Activated CD8-positive, alpha-beta memory T cell treated with anti-CD3 and anti-CD28 coated beads, Interleukin-2, amount 10 ng/mL, durations not matched to agents 7 days and 5 days (primary cell): ENCODE measurements at places on chromosomes 1 and 21.
A peak's percentile ranks its signal among the peaks of the same experiment; 100 is the strongest.

- no peak for DNase-seq
Measured at GRCh38 chr1:91651661-91652071, 151.0 kb downstream of the CDC7 start.

- no peak for DNase-seq
Measured at GRCh38 chr1:24909388-24909898, 20.6 kb downstream of the RUNX3 start.

- no peak for DNase-seq
Measured at GRCh38 chr1:166057650-166058049, 109.2 kb downstream of the FAM78B start.

GRCh38 chr1:3323021-3323795, 131.3 kb upstream of the ARHGEF16 start:
- DNase-seq: no peak

- no peak for DNase-seq
Measured at GRCh38 chr1:24695202-24695974, 49.9 kb upstream of the CLIC4 start.

DNA sequence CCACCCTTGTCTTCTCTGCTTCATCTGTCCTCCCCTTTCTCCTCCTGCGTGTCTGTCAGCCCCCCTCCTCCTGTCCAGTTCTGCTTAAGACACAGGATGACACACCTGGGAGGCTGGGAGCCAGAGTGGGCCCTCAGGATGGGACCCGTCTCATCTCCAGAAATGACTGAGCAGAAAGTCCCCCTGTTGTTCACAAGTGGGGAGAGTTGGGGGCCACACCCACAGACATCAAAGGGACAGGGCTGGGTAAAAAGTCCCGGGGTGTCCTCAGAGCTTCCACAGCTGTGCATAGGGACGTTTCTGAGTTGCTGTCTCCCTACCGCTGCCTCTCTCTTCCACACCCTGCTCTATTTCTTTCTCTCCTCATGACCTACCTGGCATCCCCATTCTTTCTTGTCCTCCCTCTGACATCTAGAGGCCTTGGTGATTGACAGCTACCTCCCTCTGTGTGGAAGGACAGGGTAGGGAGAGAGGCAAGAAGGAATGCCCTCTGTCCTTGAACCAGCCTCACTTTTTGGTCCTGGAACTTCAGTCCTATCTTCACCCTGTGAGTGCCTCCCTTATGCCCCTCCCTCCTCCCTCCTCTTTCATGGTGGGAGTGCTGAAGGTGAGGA, 19.5 kb upstream of the SH2D2A start:
- DNase-seq: peak; percentile 63

GRCh38 chr1:230144010-230144614, 77.1 kb downstream of the GALNT2 start:
- DNase-seq: no peak

DNA sequence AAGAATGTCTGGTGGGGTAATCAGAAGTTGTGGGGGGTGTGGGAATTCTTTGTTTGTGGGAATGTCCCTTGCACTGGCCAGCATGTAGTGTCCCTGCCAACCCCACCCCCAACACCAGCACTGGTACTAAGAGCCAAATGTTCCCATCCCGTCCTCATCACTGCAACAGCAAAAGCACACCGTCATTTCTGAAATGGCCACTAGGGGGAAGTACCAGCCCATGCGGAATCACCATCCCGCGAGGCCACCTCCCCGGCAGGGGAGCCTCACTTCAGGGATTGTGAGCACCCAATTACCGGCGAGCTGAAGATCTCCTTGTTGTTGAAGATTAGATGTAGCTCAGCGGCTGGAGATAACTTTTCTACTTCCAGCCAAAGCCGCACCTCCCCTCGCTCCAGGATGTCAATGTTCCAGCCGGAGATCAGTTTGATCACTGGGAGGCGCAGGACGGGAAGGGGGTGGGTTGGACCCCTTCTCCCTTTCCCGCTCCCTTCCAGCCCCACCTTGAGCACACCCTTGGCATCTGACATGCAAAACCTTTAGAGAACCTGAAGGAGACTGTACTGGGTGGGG, 41.0 kb downstream of the MYOM3 start:
- DNase-seq: peak; percentile 81

GRCh38 chr1:196114193-196114592, 494.0 kb downstream of the KCNT2 start:
- DNase-seq: no peak

DNA sequence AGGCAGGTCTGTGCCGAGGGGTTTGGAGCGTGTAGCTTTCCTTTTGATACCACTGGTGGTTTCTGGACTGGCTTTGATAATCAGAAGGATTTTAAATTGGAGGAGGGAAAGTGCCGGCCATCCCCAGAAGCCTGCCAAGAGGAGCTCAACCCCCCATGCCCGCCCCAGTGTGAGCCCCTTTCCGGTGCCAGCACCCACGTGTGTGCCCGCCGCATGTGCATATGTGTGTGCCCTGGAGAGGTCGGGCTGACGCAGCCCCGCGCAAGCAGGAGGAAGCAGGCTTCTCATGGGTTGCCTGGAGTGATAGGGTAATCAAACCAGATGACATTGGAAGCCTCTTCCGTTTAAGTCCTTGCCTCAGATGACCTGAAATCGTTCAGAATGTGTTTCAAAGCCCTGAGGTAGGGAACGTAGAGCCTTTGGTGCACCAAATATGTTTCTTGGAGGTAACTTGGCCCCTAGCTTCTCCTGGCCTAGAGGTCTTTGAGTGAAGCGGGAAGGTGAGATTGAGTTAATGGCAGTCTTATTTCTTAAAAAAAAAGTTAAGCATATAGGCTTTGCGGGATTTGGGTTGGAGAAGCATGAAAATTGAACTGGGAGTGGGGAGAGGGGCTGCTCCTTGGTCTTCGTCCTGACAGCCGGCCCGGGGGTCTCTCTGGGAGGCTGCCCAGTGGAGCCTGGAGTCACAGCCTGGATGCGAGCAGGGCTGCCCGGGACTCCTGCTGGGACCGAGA, 34.1 kb upstream of the ARHGEF16 start:
- no peak for DNase-seq

DNA sequence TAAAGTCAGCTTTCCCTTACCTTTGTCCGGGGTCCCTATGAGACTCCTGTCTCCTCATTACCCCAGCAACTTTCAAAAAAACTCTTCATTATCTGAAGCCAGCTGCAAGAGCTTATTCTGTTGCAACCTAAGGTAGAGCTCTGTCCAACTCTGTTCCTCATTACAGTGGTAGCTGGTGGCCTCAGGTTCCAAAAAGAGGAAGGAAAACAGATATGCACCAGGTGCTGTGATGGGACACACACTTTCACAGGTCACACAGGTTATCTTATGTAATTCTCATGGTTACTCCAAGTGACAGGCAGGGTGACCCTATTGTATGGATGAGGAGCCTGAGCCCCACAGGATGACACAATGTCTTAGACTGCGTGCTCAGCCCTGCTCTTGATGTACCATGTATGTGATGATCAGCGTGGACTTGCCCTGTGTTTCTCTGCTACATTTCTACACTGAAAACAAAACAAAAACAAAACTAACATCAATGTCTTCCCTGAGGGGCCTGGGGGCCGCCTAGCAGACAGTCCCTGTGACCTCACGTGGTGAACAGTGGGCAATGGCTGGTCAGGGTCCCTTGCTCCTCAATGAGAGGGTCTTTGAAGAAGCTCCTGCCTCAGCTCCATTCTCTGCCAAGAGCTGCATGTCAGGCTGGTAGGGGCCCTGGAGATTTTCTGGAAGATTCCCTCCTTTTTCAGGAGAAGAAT, 9.7 kb upstream of the TENT5C start:
- no peak for DNase-seq

DNA sequence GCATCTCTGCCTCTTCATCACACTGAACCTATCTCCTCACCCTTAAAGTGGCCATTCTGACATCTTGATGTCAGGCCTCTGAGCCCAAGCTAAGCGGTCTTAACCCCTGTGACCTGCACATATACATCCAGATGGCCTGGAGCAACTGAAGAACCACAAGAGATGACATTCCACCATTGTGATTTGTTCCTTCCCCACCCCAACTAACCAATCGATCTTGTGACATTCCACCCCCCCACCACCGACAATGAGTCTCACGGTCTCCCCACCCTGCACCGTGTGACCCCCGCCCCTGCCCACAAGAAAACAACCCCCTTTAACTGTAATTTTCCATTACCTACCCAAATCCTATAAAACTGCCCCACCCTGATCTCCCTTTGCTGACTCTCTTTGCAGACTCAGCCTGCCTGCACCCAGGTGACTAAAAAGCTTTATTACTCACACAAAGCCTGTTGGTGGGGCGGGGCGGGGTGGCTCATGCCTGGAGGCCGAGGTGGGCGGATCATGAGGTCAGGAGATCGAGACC, 21.0 kb upstream of the PINK1 start:
- no peak for DNase-seq

GRCh38 chr1:98053471-98054366, 132.9 kb upstream of the DPYD start:
- peak; percentile 66 for DNase-seq

DNA sequence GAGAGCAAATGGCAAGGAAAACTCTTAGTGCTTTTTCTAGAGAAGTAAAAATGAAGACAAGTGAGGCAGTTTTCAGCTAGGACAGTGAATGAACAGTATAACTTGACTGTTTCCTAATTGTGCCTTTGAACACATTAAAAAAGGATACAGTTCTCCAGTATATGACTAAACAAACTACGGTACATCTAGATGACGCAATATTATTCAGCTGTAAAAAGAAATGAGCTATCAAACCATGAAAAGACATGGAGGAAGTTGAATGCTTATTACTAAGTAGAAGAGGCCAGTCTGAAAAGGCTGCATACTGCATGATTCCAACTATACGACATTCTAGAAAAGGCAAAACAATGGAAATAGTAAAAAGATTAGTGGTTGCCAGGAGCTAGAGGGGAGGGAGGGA, 206.3 kb downstream of the SIPA1L2 start:
- no peak for DNase-seq

- no peak for DNase-seq
Measured at GRCh38 chr1:88375977-88376376, 308.1 kb upstream of the PKN2 start.

DNA sequence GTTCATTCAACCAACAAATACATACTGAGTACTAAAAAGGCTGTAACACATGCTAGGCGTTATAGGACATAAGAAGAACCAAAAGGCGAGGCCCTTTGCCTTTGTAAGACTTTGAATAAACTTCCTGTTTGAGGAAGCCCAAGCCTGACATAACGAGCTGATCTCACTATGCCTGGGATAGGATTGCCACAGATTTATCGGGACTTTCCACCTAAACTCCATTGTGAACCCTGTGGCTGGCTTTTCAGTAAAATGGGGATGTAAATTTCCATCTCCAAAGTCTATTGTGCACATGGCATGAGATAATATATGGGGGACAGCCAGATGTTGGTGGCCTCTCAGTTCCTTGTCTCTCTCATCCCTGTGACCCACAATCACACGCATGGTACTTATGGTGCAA, 41.9 kb downstream of the LMO4 start:
- no peak for DNase-seq

- DNase-seq: peak; percentile 18
Measured at GRCh38 chr1:29651246-29651645, 414.9 kb downstream of the PTPRU start.

DNA sequence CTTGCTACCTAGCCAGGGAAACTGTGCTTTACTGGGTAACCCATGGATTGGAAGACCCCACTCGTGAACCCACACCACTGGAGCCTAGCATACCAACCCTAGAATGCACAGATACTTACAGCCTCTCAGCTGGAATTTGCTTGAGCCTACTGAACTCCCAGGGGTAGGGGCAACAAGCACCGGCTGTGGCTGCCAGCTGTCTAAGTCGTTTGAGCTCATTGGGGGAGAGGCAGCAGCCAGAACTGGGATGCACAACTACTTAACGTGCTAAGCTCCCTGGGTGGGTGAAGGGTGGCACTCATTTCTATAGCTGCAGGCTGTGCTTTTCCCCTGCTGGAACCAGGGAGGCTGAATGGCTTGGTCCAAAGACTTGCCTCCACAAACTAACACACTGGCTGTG, 212.4 kb downstream of the ZNF648 start:
- no peak for DNase-seq

DNA sequence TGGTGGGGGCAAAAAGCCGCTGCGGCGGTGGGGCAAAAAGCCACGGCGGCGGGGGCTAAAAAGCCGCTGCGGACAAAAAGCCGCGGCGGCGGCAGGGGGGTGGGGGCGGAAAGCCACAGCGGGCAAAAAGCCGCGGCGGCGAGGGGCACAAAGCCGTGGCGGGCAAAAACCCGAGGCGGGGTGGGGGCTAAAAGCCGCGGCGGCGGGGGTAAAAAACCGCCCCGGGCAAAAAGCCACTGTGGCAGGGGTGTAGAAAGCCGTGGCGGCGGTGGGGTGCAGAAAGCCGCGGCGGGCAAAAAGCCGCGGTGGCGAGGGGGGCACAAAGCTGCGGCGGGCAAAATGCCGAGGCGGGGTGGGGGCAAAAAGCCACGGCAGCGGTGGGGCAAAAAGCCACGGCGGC, 3901.8 kb downstream of the SRGAP2C start:
- DNase-seq: no peak

GRCh38 chr1:21574466-21575151, 65.4 kb downstream of the ALPL start:
- no peak for DNase-seq

- no peak for DNase-seq
Measured at GRCh38 chr1:201375169-201375568, 2.3 kb downstream of the TNNT2 start.

- no peak for DNase-seq
Measured at GRCh38 chr1:58434607-58435006, 111.9 kb downstream of the OMA1 start.

- no peak for DNase-seq
Measured at GRCh38 chr1:8517661-8518489, 200.0 kb downstream of the SLC45A1 start.

- DNase-seq: no peak
Measured at GRCh38 chr1:158809862-158810261, 21.3 kb upstream of the MNDA start.

- DNase-seq: no peak
Measured at GRCh38 chr1:198879711-198880306, 241.0 kb downstream of the PTPRC start.

GRCh38 chr1:44775930-44776729, 790 bp downstream of the RPS8 start:
- peak; percentile 67 for DNase-seq

- DNase-seq: no peak
Measured at GRCh38 chr1:19160831-19161230, 49.2 kb downstream of the UBR4 start.

GRCh38 chr1:14462851-14463250, 135.6 kb upstream of the KAZN start:
- no peak for DNase-seq

DNA sequence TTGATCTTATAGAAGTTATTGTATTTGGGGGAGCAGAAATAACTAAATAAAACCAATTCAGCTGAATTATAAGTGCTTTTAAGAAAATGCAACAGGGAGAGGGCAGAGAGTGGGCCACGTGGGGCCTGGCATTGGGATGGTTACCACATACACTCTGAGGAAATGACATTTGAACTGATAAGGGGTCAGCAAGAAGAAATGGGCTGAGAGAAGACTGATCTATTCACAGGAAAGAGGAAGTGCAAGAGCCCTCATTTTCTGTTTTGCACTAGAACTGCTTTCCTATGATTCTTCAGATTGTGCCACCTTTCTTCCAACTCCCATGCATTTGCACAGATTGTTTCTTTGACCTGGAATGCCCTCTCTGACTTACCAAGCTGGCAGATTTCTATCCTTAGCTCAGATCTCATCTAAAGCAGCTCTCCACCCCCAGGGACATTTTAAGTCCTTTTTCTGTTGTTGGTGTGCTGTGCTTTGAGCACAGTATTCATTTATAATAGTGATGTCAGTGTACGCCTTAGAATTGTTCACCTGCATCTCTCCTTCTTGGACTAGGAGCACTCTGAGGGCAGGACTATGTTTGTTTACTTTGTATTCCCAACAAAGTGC, 115.9 kb downstream of the FGGY start:
- no peak for DNase-seq
